ENCODE measurements at places on chromosomes 6 and 20. TPM values are rescaled to one million over a fixed set of nuclear protein-coding genes. Genes with fewer than 3 reads are reported as not detected.
A peak's percentile ranks its signal among the peaks of the same experiment; 100 is the strongest.

- no peak for DNase-seq
- no peaks in the 10 kb centered on the region for H3K4me1 ChIP-seq
- no peak overlapping the region for H3K4me3 ChIP-seq
- H3K36me3 ChIP-seq, result no peaks in the 10 kb centered on the region
- peak overlapping the region; percentile 39 for H3K27ac ChIP-seq
- H3K27me3 ChIP-seq, result no peaks in the 10 kb centered on the region
Observed at GRCh38 chr6:52482903-52483670, 62.9 kb downstream of the EFHC1 start.

Gene LGSN
- total RNA-seq, result not detected

DNA sequence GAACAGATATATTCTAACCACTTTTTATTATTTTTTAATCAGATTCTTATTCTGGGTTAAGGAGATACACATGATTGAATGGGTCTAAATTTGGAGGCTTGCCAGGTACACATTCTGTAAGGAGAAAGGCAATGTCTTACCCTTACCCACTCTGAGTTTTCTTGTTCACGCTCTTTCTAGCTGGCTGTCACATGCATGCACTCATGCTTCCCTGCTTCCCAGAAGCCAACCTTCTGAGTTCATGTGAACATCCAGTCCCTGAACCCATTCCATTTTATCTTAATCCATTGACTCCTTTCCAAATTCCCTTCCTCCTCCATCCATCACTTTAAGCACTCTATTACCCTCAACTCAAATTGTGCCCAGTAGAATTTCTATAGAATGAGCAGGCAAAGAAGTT lies 17.5 kb upstream of the MOCS1 start:
- no peak for DNase-seq
- no peak overlapping the region for H3K4me3 ChIP-seq
- H3K27me3 ChIP-seq, result no peaks in the 10 kb centered on the region
- H3K4me1 ChIP-seq, result no peaks in the 10 kb centered on the region

Gene PACRG
- not detected for total RNA-seq

DNA sequence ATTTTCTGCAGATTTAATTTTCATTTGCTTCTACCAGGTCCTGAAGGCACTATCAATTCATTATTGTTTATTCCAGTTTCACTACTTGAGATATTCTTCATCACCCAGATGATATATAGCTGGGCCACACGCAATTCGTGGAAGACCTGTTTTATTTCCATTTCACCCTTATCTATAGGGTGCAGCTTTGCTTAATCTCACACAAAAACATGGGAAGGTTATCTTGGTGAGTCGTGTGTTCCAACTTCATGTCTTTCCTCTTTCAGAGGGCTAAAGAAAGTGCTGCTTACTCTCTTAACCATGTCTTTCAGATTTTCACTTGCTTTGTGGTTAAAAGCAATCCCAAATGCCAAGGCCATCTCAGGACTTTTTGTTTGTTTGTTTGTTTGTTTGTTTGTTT lies 194.0 kb downstream of the SOD2 start:
- no peak overlapping the region for H3K27ac ChIP-seq
- no peak overlapping the region for H3K4me3 ChIP-seq
- no peaks in the 10 kb centered on the region for H3K4me1 ChIP-seq
- no peak for DNase-seq
- H3K36me3 ChIP-seq, result no peaks in the 10 kb centered on the region

Data from CD8-positive, alpha-beta memory T cell (primary cell).